ENCODE measurements at places on chromosomes 3 and 15.

GRCh38 chr3:31353166-31353565, 179.6 kb upstream of the STT3B start:
- DNase-seq, result no peak

DNA sequence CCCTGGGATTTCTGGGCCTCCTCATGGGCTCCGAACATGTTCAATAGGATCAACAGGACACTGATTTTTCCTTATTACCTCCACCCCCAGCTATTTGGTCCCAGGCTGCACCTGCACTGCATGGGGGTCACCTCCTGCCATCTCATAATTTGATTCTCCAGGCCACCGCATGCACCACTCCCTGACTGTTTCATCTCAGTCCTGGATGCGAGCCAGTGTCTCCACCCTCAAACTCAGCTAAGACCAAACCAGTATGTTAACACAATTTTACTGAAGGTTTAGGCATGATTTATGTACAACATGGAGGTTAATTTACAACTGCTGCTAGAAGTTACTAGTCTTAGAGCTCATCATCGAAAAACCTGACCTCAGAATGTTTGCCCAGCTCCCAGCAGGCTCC, 249.5 kb downstream of the UACA start:
- peak; percentile 33 for DNase-seq

GRCh38 chr3:74124782-74125181, 489.7 kb downstream of the CNTN3 start:
- DNase-seq, result no peak

- no peak for DNase-seq
Observed at GRCh38 chr3:168688267-168688666, 592.5 kb upstream of the GOLIM4 start.

DNA sequence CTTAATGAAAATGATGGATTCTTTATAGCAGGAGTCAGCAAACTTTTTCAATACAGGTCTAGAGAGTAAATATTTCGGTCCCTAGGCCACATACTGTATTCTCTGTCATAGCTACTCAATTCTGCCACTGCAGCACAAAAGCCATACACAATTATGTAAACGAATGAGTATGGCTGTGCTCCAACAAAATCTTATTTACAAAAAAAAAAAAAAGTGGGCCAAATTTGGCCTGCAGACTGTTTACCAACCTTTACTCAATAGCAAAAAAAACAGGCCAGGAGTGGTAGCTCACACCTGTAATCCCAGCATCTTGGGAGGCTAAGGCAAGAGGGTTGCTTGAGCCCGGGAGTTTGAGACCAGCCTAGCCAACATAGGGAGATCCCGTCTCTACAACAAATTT, 41.1 kb downstream of the TTBK2 start:
- peak; percentile 27 for DNase-seq

GRCh38 chr15:20341901-20342600, 199.5 kb downstream of the GOLGA6L6 start:
- no peak for DNase-seq

- no peak for DNase-seq
Observed at GRCh38 chr3:23496165-23496564, 293.0 kb downstream of the UBE2E2 start.

GRCh38 chr3:129360171-129360611, 68.2 kb downstream of the EFCAB12 start:
- no peak for DNase-seq

DNA sequence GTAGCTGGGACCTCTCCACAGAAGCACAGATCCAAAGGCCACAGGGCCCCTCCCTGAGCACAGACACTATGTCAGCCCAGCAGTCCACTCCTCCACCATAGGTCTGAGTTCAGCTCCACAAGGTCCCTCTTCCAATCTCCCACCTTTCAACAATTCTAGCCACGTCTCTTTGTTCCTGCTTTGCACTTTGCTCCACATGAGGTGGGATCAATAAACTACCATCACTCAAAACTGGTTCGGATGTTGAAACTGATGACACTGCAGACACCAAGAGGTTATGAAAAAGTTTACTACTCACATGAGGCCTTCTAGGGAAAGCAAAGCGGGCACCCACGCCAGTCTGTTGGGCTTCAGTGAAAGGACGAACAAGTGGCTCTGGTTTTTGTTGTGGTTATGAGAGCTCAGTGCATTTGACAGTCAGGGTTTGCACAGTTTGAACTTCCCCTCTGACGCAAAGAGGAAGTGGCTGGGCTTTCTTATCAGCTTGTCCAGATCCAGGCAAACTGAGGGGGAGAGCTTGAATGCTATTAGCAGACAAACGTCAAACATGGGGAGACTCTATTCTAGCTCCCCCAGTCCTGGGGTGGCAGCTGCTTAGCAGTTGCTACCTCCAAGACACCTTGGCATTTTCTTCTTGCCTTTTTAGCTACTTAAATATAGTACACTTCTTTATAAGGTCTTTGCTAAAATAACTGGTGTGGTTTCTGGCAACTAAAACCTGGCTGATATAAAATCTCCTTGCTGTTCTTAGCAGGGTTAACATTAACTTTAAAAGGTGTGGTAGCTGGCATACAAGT, 37.8 kb downstream of the ZNF445 start:
- DNase-seq, result no peak

DNA sequence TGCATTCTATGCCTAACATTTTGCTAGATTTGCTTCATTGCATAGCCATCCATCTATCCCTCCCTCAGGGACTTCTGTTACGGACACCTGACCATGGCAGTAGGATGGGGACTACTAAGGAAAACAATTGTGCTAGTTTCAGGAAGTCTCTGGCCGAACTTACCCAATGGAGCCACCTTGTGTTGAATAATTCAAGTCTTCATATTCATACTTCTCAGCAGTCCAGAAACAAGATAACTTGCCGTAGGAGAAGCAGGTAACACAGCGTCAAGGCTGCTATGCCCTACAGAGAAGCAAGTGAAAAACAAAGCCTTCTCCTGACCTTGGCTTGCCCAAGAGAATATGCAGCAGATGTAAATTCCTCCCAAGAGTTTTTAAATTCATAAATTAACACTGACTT, 685.3 kb downstream of the GRM7 start:
- DNase-seq, result no peak

- DNase-seq, result no peak
Observed at GRCh38 chr3:35761311-35761710, 122.0 kb downstream of the ARPP21 start.

DNA sequence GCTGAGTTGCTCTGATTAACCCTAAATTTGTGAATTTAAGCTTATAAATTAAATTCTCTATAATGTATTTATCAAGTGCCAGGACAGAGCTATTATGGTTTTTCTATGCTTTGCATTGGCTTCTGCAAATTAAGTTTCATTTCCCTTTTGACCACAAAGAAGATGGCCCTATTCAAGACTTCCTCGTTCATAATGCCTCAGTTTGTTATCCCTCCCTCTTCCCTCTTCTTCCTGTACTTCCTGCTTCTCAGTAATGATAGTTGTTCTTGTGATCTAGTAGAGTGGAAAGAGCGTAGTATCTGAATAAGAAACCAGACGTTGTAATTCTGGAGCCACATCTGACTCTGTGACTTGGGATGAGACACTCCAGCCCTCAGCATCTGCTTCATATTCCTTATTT, 118.7 kb downstream of the CACNA1D start:
- DNase-seq, result no peak

- peak; percentile 31 for DNase-seq
Observed at GRCh38 chr3:36380221-36381031, at the start of gene STAC. Gene STAC, plus strand, starts transcription at chr3:36380504. Its CDS starts 140 bp downstream, at chr3:36380644.

DNA sequence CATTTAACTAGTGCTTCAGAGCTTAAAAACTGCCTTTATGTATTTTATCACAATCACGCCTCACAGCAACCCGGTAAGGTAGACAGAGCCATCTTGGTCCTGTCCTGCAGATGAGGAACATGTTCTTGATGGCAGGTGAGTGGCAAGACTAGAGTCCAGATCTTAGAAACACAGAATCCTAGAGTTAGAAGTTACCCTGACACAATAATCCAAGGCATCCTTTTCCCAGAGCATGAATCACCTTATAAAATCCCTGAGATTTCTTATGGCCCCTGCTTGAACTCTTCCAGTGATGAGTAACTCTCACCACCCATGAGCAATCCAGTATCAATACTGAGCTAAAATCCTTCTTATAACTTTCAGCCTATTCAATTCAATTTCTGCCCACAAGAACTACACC, 16.9 kb downstream of the POPDC2 start:
- DNase-seq, result no peak

GRCh38 chr3:43699864-43700263, 9.1 kb downstream of the ABHD5 start:
- DNase-seq, result no peak

DNA sequence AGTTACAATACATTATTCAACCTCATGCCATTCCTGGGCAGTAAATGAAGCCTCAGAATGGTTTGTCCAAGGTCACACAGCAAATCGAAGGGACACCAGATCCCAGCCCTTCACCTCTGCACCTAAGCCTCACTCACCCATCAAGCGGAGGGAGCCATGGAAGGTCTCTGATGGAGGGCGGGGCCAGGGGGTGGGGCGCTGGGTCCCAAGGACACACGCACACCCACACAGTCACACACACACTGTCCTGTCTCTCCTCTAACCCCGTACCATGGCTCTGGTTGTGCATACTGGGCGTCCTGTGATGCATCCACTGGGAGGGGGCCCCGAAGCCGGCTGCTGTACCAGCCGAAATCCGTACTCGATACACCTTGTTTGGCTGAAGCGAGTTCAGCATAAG, 15.3 kb upstream of the IGDCC3 start:
- no peak for DNase-seq

DNA sequence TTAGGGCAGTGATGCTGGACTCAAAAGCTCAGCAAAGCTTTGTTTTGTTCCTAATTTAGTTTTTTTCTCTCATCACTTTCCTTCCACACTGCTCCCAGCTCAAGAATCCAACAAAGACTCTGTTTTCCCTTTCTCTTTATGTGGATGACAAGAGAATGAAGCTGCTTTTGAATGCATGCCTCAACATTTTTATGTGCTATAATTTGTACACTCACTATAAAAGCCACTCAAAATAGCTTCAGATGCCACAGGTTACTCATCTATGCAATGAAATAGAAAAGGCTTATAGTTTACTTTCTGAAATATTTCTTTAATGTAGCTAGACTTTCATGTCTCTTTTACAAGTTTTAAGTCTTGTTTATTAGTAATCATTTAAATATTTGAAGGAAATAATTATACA, 714.9 kb downstream of the OTOL1 start:
- DNase-seq, result no peak

- no peak for DNase-seq
Observed at GRCh38 chr3:27554706-27555105, 70.5 kb upstream of the SLC4A7 start.

DNA sequence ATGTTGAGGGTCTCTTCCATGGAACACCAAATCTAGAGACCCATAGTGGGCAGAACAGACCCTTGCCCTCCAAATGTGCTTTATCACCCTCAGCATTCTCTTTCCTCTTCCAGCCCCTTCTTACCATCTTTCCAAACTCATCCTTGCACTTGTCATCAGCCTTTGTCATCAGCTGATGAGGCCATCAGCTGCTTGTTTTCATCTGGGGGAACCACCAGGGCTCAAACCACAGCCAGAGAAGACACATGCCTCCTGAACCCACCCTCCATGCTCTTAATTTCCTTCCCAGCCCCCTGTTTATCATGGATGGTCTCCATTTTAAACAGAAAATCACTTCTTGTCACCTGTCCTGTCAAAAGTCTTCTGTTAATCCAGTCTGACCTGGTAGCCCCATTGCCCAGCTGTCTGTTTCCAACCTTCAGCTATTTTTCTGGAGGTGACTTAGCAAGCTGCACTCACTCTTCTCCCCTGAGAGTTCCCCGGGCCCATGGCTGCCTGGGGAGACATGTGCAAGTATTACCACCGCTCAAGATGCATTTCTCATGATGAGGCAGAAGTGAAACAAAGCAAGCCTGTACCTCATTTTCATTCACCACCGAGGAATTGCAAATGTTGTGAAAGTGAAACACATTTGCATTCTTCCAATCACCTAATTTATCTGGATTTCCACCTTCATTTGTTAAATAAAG, 14.7 kb upstream of the SYNM start:
- DNase-seq, result no peak

DNA sequence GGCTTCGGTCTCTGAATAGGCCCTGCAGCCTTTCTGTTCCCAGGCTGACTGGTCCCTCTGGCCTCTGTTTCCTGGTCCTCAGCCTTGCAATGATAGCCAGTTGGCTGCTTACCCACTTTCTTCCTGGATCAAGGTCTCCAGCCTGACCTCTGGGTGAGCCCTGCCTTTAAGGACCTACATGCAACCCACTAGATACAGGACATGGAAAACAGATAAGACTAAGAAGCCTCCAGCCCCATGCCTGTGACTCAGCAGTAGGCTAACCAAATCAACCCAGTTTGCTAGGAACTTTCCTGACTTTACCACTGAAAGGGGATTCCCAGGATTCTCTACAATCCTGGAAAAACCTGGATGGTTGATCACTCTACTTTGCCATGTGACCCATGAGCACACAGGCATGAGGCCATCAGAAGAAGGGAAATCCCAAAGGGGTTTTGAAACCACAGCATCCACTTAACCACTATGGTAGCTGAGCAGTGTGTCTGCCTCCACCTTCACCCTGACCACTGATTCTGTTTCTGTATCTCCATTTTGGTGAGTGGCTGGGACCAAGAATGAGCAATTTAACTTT, 188.1 kb downstream of the CHST2 start:
- DNase-seq, result no peak

- DNase-seq, result no peak
Observed at GRCh38 chr15:63915209-63915872, 81.6 kb upstream of the HERC1 start.

DNA sequence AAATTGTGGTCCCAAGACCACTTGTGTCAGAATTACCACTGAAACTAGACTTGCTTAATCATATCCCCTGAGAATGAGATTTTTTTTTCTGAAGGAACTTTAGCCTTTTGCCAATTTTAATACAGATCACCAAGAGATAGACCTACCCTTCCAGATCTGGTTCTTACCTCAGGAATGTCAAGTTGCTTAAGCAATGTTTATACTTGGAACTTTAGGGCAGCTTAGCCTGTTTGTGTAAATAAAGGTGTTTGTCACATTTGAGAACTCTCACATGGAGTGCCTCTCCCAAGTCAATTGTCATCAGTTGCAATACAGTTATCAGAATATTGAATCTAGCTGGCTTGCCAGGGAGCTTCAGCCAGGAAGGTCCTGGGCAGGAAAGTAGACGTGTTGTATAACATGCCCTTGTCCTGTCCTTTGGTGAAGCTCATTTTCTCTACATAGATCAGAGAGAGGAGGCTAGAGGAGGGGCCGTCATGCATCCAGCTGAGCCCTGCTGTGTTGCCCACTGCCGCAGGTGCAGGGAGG, 3.9 kb downstream of the GPD1L start:
- DNase-seq, result no peak

- no peak for DNase-seq
Observed at GRCh38 chr15:29430124-29430523, 160.5 kb upstream of the NSMCE3 start.

DNA sequence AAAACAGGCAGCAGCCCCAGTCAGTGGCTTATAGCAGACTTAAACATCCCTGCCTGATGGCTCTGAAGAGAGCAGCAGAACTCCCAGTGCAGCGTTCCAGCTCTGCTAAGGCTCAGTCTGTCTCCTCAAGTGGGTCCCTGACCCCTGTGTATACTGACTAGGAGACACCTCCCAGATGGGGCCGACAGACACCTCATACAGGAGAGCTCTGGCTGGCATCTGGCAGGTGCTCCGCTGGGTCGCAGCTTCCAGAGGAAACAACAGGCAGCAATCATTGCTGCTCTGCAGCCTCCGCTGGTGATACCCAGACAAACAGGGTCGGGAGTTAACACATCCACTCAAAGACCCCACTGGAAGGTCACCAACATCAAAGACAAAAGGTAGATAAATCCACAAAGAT, 93.5 kb downstream of the RFX7 start:
- DNase-seq, result no peak

- no peak for DNase-seq
Observed at GRCh38 chr3:61719278-61719977, 158.1 kb downstream of the PTPRG start.
